ENCODE measurements at places on chromosomes 7 and 10.

DNA sequence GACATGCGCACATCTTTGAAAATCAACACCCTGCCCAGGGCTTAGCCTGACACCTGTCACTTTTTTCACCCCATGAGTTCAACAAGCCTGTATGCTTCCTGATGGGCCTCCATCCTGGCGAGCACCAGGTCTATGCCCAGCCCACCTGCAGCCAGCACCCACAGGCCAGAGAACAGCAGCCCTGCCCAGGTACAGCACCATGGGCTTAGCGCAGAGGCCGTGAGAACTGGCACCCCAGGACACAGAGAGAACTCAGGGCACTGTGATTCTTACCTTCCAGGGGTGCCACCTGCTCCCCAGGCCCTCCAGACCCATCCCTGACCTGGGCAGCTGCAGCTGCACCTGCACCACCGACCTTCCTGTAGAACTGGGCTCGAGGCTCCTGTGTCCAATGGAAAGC lies 536.6 kb downstream of the TCERG1L start:
- no peak for DNase-seq

- no peak for DNase-seq
These were observed 408.0 kb downstream of the THSD7A start for GRCh38 chr7:11424006-11424405.

- no peak for DNase-seq
These were observed 10.4 kb downstream of the C10orf120 start for GRCh38 chr10:122689146-122689820.

GRCh38 chr10:120095875-120096274 lies 203.3 kb downstream of the SEC23IP start:
- no peak for DNase-seq

DNA sequence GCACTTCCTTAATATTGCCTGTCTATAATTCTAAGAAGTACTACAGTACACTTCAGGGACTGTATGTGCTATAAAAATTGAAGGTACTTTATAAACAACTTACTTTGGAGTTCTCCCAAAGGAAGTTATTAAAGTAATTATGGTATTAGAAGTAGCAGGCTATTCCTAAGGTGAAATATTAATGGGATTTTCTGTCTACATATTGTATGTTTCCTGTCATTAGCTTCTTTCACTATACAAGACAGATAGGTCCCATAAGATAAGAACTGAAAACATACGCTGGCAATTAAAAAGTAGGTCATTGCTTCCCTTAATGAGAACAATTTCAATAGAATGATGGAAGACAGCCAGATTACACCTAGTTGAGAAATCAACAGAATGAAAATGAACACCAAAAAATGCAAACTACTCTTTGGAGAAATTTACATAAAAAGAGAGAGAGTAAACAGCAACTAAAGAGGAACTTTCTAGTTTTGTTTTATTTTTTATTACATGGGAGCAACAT lies 147.0 kb downstream of the HBP1 start:
- no peak for DNase-seq

- no peak for DNase-seq
These were observed 558.4 kb downstream of the TYW1 start for GRCh38 chr7:67554986-67555385.

DNA sequence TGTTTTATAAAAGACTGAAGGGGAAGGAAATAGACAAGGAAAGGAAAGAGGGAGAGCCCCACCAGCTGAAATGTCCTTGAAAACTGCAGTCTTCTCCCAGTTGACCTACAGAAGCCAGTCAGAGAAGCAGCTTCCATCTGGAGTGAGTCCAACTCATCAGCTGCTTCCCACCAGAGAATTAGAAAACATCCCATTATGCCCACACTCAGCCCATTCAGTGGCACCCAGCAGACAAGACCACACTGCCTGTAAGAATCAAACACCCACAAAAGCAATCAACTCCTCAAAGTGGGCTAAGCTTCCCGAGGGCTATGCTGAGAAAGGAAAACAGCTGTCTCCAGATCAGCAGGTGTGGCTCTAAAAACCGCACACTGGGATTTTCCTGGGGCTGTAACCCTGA lies 29.6 kb upstream of the TMEM213 start:
- DNase-seq: no peak

GRCh38 chr10:63388421-63389031 lies 77.3 kb downstream of the JMJD1C start:
- no peak for DNase-seq

DNA sequence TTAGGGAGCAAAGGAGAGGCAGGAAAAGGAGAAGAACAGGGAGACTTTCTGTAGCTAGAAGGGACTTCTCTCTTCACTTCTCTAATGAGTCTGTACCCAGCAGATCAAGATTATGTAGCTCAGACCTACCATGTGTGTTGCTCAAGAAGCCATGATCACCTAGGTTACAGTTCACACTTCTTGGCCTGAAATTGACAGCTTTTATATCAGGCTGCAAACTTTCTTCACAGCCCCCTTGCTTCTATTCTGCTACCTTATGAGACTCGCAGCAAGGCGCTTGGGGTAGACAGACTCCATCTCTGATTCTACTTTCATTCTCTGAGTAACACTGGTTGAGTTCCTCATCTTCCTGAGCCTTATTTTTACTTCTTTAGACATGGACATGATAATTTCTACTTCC lies 19.6 kb upstream of the GIMAP2 start:
- no peak for DNase-seq

GRCh38 chr10:63157845-63158624 lies 24.9 kb downstream of the NRBF2 start:
- DNase-seq: peak; percentile 78

- DNase-seq: no peak
These were observed 244.5 kb downstream of the XPNPEP1 start for GRCh38 chr10:109678857-109679256.

DNA sequence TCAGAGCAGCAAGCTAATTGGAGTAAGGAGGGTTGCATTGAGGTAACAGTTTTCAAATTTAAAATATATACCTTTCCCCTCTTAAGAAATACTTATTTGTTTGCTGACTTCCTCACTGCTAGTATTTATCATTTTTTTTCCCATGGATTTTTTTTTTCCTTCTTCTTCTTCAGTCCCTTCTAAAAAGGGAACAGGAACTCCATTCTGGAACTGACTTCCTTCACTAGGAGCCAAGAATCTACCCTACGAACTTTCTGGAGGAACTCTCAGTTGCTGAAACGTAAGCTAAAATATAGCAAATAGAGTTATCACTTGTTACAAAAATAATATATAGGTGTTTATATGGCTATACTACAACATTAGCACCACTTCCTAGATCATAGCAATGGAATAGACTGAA lies 95.4 kb downstream of the HGF start:
- no peak for DNase-seq

DNA sequence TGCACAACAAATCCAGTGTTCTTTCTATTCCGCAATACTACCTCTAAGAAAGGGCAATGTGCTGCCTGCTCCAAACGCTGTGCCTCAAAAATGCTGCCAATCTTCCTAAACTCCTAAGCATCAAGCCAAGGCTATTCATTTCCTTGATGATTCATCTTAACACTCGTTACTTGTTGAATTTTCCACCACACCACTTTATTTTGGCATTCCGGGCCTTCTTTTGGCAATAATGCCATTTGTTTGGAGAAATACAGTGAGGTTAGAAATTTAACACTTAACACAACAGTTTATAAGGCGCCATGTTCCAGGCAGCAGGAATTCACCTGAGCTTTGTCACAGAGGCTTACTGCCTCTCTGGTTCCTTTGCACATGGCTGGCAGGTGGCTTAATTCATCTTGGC lies 82.6 kb upstream of the ABCB5 start:
- DNase-seq: no peak
